Bone marrow (tissue), 2 donors: ENCODE measurements at places on chromosomes 4 and X.

DNA sequence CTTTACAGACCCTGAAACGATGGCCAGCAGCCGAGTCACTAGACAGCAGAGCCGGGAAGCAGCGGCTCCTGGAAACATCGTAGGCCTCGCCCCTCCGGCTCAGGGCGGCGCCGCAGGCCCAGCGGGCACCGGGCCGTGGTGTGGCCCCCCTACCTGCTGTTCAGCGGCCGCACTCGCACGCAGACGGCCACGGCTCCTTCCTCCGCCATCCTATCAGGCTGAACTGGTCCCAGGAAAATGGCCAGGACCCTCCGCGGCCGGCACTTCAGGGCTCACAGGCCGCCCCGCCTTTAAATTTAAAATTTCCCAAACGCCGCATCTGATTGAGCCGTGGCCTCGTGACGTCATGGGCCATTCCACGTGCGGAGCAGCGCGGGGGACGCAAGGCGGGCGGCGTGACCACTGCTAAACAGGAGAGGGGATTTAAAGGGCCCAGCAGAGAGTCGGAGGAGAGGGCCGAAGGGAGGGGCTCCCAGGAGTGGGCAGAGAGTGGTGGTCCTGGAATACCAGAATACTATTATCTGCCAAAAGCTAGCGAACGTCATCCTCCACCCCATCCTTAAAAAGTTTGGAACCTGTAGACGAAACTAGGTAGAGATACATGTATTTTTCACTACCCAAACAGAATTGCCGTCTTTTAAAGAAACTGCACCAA, at the start of gene CENPE:
TSS of gene CENPE (minus strand) at position 233 of the 655 bp plus-strand sequence. CDS start at position 209, 24 bp downstream.
- peak; percentile 73 for DNase-seq

GRCh38 chr4:121177246-121178137, 13.4 kb upstream of the TNIP3 start:
- no peak for DNase-seq

- no peak for DNase-seq
These were observed 393.7 kb upstream of the INTU start for GRCh38 chr4:127238956-127239475.

DNA sequence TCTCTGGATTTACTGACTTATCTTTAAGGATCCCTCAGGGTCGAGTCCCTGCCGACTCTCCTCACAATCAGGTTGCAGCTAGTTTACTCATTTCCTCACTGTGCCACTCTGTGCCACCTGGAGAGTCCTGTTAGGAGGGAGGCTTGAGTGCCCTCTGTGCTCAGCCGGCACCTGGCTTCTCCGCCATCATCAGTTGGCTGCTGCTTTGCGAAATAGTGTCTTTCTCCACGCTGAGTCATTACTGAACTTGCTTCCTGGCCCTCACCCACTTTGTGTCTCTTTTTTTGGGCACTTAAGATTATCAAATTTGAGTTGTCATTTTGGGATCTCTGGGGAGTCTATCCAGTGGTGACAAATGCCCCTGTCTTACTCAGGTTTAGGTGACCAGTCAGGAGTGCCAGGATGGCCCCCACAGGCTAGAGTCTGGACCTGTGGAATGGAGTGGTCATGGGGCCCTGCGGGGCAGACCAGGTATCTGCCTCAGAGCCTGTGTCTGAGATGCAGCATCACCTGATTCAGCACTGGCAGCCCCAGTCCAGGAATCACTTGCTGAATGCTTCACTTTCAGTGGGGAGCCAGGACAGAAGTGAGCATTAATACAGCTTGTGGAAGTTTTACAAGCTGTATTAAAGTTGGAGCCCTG, 37.7 kb downstream of the JADE1 start:
- DNase-seq = no peak

DNA sequence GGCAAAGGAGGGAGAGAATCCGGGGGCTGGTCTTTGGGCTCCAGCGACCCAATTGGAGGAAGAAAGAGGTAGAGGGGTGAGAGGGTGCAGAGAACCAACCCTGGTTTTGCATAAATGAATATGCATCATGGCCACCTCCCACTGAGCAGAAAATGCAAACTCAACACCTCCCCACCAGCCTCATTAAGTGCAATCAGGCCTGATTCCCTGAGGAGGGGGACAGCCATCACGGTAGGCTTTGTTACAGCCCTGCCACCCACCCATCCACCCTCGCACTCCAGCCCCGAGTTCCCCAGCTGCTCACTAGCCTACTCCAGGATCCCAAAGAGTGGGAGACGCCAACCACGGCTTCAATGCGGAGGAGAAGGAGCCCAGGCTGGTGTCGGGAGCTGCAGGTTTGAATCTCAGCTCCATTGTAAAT, 48.3 kb upstream of the MAN2B2 start:
- no peak for DNase-seq

GRCh38 chr4:1203026-1203616, 30.7 kb upstream of the SPON2 start:
- no peak for DNase-seq

GRCh38 chr4:25160714-25161592, 704 bp upstream of the SEPSECS start:
- no peak for DNase-seq

DNA sequence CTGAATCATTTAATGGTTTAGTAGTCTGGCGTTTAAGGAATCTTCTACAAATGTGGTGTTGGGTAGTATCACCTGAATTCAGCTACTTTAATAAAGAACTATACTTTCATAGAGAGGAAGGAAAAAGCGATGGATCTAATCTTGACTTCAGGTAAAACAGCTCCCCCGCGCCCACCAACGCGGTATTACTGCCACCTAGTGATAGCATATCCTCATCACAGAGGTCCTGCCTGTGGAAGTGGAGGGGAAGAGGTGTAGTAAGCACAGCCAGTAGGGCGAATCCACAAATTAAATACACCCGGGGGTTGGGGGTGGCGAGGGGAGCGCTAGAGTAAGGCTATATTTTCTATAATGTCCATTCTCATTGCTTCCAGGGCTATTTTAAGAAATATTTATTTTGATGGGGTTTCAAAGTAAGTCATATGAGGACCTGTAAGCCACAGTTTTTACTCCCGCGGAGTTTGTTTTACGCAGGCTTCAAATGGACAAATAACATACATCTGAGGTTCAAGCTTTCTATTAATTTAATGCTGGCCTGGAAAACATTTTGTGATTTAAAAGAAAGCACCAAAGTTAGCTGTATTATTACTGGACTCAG, 8.3 kb upstream of the DAPP1 start:
- DNase-seq = peak; percentile 6

DNA sequence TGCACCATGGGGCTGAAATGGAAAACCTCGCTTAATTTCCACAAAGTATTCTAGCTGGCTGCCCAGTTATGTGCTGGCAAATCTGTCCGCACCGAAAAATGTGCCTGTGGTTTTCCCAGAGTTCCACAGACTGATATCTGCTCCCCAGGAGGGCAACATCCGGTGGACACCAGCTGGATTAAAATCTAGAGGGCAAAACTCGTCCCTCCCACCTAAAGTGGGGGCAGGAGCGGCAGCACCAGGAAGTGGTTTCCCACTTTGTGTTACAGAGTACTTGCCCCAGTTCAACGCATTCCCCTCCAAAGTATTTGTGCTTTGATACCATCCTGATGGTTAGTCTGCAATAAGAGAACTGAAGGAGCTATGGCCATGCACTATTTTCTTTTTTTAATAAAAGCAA, 187.6 kb downstream of the TSPAN5 start:
- DNase-seq = no peak

DNA sequence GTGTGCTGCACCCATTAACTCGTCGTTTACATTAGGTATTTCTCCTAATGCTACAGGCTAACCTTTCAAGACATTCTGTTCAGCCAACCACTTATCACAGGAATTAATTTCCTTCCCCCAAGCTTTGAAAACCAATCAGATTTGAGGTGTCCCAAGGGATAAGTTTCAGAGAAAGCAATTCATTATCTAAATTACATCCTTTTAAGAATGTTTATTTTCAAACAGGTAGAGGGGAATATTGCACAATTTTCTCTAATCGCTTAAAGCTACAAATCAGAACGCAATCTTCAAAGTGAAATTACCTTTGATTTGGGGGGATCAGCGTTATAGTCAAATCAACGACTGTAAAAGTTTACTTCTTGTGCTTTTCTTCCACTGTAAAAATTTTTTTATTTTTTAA, 1.6 kb downstream of the CLOCK start:
- no peak for DNase-seq

DNA sequence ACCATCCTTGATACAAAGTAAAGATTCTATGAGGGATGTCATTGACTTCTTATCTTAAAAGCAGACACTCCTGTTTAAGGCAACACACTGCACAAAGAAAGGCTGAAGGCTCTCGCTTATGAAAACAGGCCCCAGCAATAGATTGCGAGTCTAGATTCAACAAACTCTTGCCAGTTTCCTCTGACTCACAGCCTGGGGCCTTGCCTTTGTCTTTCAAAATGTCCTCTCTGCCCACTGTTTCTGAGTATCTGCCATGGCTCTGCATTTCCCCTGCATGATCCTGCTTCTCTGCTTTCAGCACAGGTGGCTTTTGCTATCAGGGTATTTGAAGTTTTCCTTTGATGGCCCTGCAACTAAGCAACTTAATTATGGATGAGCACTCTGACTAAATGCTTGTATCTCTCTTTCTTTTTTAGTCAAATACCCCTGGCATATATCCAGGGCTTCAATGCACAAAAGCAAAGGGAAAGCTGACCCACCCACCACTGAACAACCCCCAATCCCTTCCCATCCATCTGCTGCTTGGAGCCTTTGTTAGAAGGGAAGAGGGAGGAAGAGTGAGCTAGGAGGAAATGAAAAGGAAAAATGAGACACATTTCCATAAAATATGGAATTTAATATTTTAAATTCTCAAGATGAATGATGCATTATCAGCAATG, 32.2 kb downstream of the NDP start:
- no peak for DNase-seq

GRCh38 chrX:53122013-53122412, 28.1 kb downstream of the KANTR start:
- no peak for DNase-seq

- no peak for DNase-seq
These were observed 388.6 kb upstream of the MAGEB2 start for GRCh38 chrX:29826742-29827141.

DNA sequence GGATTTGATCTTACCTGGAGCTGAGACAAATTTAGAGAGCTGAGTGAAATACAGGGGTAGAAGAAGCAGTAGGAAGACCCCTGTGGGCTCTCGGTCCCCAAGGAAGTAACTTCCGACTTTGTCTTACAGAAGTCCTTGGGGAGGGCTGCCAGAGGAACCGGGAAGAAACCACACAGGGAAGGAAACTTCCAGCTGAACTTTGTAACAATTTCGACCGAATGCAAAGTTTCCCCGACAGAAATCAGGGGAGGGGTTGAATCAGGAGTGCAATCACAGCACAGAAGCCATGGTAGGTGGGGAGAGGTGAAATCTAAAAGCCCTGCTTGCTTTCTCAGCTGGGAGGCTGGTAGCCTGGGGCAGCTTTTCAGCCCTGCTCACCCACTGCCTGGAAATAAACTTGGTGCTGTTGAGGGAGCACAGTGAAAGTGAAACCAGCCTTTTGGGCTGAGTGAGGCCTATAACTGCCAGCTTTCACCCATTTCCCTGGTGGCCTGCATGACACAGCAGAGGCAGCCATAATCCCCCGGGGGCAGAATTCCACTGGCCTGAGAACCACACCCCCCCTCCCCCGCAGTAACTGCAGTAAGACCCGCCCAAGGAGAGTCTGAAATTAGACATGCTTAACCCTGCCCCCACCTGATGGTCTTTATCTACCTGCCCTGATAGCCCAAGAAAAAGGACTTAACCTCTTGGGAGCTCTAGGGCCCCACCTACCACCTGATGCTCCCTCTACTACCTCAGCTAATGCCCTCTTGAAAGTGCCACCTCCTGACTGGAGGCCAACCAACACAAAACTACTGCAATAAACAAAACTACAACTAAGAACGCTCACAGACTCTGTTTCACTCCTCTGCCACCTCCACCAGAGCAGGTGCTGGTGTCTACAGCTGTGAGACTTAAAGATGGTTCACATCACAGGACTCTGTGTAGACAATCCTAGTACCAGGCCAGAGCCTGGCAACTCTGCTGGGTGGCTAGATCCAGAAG, 248.2 kb downstream of the PARM1 start:
- DNase-seq = no peak

- DNase-seq = no peak
These were observed 802.4 kb upstream of the HS3ST1 start for GRCh38 chr4:12231098-12231497.

- no peak for DNase-seq
These were observed 245.3 kb downstream of the MAPK10 start for GRCh38 chr4:86114563-86114962.

- no peak for DNase-seq
These were observed 291.3 kb downstream of the PCDH10 start for GRCh38 chr4:133440404-133440803.

DNA sequence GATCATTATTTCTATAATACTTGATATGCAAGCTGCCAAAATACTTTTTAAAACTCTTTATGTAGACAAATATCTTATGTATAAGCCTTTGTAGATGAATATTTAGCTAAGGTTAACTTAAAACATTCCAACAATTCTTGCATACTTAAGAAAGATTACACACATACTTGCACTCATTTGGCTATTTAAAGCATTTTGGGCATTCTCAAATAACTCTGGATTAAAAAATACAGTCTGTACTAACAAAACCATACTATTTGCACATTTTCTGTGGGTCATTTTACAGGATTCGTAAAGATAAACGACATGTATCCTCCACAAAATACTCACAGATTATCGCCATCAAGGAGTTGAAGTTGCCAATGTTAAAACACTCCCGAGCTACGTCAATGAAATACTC, 26.5 kb downstream of the RASGEF1B start:
- DNase-seq = no peak

DNA sequence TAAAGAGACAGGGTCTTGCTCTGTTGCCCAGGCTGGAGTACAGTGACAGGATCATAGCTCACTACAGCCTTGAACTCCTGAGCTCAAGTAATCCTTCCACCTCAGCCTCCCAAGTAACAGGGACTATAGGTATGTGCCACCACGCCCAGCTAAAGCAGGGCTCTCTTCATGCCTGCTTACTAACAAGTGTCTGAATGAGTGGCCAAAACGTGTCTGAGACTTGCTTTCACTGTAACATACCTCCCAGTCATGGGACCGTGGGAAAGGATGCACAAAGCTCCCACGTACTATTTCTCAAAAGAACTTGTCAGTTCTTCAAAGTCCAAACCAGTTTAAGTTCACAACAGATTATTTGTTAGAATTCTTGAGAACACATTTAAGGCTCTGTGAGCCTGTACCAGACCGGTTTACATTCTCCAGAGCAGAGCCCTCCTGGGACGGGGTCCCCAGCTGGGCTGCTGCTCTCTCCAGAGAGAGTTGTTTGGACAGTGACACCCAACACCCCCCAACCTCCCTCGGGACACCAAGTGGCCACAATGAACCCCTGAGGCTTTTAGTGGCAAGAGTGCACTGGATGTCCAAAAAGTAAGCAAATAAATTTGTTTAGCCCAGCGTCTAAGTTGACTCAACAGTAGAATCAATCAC, 24.1 kb downstream of the SH3KBP1 start:
- DNase-seq = no peak

DNA sequence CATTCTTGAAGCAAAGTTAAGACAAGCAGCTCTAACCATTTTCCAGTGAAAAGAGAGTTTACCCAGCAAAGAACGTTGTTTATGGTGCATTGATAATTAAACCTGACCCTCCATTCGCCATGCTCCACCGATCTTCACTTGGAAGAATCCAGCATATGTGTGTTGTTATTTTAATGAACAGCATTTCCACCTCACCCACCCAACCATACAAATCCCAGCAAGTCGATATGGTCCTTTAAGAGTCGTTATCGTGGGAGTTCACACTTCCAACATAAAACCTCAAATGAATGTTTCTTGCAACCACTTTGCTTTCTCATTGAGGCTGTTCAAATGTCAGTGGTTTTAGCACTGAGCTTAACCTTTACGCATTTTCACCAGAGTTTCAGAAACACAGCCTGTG, 147.4 kb upstream of the LDB2 start:
- DNase-seq = no peak

GRCh38 chr4:102757681-102758080, 3.1 kb downstream of the MANBA start:
- DNase-seq = no peak
